Activated CD8-positive, alpha-beta memory T cell treated with anti-CD3 and anti-CD28 coated beads for 1 hour (primary cell): ENCODE measurements at places on chromosomes 3 and 15.

GRCh38 chr3:195025056-195025883 is 245.7 kb downstream of the XXYLT1 start:
- DNase-seq = no peak

- no peak for DNase-seq
Observed at GRCh38 chr3:42688487-42689420, 3.4 kb downstream of the KLHL40 start.

DNA sequence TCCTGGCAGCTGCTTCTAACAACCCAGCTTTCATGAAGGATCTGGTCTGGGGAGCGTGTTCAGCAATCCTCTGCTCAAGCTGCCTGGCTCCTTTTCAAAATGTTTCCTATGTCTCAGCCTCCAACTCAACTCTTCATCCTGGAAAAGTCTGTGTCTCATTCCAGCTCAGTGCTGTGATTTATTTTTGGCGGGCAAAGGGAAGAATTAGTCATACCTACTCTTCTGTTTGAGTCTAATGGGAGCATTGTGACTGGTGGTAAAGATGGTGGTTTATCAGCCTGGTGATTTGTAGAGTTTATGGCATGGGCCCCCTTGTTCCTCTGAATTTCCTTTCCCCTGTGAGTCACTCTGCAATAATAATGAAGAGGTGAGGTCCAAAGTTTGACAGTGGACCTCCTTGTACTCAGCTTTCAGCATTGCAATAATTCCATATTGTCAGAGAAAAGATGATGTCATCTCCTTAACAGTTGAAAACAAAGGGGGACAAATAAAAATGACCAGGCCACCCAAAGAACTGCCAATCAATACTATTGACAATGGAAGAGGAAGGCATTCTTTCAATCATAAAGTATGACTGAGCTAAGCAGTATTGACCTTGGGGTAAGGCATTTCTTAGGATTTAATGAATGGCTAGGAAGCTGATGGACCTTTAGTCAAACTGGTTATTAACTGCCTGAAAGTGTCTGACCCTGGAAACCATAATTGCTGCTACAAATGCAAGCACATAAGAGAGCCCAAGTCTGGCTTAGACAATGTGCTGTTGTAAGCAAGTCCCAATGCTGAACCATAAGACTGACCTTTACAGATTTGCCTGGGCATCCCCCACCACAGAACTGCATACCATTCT is 204.7 kb upstream of the MCTP2 start:
- DNase-seq = no peak

- DNase-seq = no peak
Observed at GRCh38 chr3:11552289-11553264, 91.1 kb downstream of the VGLL4 start.

DNA sequence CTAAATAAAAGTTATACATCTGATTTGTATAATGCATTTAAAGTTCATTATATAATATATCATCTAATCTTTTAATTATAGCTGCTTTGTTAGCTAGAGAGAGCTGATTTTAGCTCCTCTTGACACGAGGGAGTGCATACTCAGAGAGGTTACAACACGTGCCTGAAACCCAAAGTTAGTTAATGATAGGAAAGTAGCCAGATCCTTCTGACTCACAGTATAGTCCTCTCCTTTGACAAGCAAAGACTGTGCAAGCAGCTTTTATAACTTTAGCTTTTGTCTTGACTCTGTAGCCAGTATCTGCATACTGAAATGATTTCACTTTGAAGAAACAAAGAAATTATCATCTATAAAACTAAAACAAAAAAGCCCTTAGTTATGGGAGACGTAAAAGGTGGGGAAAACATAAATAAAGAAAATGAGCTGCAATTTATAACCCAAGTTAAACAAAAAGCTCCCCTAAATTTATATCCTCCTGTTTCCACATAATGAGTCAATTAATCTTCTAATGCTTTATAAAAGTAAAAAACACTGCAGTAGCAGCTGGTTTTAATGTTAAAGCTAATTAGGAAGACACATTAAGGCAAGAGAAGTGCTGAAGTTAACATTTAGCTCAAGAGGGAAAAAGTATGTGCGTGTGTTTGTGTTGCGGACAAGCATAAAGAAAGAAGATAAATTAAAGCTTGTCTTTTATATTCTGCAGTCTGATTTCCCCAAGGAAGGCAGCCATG is 13.1 kb downstream of the GABRR3 start:
- no peak for DNase-seq

DNA sequence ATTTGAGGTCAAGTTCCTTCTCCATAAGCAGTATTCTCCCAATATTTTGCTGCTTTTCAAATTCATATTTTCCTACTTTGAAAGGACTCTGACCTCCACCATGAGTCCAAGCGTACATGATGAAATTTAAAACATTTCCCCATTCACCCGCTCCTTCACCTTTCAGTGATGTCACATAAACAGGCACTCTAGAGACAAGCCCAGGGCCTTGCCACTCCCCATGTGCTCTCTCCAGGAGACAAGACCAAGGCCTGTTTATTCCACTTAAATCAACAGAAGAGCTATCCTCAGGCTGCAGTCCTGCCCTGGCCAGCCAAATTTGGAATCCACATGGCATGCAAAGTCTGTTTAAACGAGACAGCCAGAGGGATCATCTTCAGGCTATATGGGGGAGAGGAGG is 161.5 kb downstream of the ARRDC4 start:
- DNase-seq = no peak

DNA sequence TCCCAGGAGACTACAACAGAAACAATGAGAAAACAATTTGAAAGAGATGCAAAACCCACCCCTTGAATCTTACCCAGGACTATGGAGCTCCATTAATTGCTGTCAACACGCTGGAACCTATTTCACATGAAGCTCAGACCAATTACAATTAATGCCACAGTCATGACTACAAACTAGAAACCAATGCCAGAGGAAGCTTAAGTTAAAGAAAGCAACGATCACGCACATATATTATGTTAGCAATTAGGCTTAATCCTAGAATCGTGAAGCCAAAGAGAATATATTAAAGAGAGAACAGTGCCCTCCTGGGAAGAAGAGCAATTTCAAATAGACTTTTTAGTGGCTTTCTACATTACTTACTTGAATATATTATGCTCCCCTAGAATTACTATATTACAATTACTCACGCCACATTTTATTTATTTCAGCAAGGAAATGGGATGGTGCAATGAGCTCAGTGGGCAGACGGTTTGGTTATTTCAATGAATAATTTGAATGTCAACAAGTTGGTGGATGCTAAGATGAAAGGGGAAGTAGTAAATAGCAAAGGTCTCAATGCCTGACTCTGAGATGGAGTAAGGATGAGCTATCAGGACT is 125.5 kb downstream of the GREM1 start:
- no peak for DNase-seq

DNA sequence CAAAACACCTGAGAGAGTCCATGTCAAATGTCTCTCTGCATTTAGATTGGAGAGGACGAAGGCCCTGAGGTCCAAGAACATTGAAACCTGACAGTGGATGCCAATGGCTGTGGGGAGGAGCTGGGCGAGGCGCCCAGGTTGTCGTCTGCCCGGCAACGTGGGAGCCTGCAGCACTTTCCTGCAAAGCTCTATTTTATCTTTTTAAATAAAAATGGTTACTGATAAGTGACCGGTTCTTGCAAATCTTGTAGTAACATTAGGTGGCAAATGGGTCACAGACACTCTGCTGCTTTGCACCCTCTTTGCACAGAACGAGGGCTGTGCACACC is 19.5 kb upstream of the FANCD2 start:
- DNase-seq = no peak

DNA sequence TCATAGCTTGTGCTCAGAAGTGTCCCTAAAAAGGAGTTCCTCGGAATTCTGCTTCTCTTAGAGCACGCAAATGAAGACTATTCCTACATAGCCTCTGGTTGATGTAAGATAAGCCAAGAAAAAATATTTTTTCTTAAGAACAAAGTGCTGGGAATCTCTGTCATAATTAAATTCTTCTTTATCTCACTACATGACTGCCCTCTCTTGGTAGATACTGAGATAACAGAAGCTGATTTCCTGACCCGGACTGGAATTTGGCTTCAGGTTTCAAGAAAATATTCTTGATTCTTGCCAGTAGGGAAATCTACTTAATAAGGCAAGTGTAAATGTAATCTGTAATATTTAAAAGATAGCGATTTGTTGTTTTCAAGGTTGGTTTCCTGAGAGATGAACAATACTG is 31.3 kb upstream of the SETMAR start:
- no peak for DNase-seq

DNA sequence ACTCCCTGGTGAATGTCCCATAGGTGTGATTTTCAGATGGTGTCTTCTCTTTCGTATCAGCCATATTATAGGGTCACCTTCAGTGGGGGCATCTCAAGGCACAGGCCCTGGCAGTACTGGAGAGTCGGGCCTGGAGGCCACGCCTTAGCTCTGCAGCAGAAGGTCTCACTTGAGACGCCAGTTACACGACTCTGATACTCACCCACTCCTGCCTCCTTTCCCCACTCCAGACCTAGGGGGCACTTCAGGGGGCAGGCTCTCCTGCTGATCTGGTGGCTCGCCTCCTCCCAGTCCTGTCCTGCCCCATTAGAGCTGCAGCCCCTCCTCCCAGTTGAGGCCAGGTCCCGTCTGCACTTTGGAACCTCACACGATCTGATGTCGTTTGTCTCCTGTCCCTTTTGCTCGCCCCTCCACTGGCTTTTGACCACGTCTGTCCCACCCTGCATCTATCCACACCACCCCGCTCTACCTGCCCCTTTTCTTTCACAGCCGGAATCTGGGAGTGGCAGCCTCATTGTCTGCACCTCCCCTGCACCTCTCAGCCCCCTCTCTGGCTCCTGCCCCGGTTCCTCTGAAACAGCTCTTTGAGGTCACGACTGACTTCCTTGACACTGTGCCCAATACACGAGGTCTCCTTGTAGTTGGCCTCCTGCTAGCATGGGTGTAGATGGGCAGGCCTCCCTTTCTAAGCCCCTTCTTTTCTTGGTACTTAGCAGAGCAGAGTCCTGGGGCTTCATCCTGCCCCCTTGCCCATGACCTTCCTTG is 181.9 kb downstream of the NSMCE3 start:
- no peak for DNase-seq

- no peak for DNase-seq
Observed at GRCh38 chr3:127427156-127427555, 139.3 kb upstream of the PRR20G start.

- no peak for DNase-seq
Observed at GRCh38 chr15:66101715-66102395, 151.7 kb downstream of the MEGF11 start.

GRCh38 chr3:16516695-16517481 is 3.4 kb upstream of the RFTN1 start:
- DNase-seq = no peak

DNA sequence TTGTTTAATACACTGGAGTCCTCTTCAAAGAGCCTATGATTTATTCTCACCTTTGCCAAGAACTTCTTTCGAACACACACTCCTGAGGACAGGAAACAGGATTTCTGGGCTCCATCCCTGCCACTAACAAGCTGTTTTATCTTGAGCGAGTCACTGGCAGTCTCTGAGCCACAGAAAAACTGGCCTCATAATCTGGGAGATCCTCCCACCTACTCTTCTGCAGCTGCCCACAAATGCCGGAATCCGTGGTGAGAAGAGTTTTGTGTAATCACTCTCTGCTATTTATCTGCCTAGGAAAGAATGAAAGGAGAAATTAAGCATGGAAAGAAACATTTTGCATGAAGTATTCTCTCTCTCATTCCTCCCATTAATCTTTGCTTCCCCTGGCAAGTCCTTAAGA is 172.0 kb upstream of the TRIM42 start:
- DNase-seq = no peak

DNA sequence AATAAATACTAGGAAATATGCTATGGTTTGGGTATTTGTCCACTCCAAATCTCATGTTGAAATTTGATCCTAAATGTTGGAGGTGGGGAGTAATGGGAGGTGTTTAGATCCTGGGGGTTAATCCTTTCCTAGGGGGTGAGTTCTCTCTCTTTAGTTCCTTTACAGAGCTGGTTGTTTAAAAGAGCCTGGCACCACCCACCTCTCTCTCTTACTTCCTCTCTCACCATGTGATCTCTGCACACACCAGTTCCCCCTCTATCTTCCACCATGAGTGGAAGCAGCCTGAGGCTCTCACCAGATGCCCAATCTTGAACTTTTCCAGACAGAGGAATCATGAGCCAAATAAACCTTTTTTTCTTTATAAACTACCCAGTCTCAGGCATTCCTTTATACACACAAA is 10.5 kb downstream of the SLC24A5 start:
- DNase-seq = no peak

DNA sequence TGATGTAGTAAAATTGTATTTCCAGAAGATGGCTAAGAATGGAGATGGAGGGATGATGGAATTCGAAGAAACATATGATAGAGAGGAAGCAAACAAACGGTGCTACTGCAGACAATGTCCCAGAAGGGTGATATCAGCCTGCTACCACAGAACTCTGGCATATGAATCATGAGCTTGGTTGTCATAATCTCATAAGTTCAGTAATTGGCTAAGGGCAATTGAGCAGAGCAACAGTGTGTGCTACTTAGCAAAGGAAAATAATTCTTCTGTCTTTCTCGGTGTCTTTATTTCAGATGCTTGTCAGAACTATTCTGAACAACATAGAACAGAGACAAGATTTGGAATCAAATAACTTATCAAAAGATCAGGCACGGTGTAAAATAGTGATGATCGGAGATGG is 407.3 kb downstream of the GBE1 start:
- no peak for DNase-seq

DNA sequence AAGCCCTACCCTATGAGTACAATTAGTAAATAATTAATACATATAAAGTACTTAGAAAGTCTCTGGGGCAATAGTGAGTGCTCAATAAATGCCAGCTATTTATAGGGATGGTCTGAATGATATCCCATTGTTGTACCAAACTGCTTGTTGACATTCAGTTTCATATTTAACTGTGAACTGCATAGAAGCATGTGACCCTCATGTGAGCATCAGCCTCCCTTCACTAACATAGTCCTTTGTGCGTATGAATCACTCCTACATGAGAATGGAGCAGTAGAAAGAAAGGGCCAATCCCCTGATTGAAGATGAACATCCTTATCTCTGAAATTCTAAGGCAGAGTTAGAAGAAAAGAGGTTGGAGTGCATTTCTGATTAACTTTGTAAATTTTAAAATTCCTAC is 68.7 kb upstream of the ATP10A start:
- DNase-seq = no peak

DNA sequence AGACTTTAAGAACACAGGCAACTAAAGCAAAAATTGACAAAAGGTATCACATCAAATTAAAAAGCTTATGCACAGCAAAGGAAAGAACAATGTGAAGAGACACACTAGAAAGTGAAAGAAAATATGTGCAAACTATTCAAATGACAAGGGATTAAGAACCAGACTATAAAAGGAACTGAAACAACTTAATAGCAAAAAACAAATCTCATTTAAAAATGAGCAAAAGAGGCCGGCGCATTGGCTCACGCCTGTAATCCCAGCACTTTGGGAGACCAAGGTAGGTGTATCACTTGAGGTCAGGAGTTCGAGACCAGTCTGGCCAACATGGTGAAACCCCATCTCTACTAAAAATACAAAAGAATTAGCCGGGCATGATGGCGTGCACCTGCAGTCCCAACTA is 14.4 kb downstream of the NGLY1 start:
- no peak for DNase-seq

GRCh38 chr15:45550436-45550835 is 27.9 kb upstream of the SLC30A4 start:
- no peak for DNase-seq
